ENCODE measurements at places on chromosomes 7 and 10.

- peak; percentile 92 for DNase-seq
Observed at GRCh38 chr10:100986952-100987684, at the start of the genes MRPL43 and TWNK. TSS of gene MRPL43 (minus strand) at chr10:100987497. CDS start at chr10:100987443, 54 bp downstream. TSS of gene TWNK (plus strand) at chr10:100987543. CDS start at chr10:100988211, 668 bp downstream.

GRCh38 chr7:142314281-142314680 lies 56.4 kb upstream of the PRSS58 start:
- DNase-seq, result peak; percentile 53

DNA sequence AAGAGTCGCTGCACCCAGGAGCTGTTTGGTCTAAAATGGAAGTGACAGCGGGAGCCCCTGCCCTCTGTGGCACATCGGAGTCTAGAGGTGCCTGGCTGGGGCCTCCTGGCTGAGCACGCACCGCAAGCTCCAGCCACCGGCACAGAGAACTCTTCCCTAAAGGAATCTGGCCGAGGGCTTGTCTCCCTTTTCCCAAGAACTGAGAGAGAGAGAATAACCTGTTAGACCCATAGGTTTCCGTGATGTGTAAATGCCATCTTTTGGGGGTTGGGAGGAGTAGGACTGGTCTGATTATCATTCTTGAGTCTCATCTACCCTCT lies 47.3 kb downstream of the PROSER2 start:
- DNase-seq, result no peak

- no peak for DNase-seq
Observed at GRCh38 chr10:67760272-67760671, 64.3 kb upstream of the CTNNA3 start.

GRCh38 chr7:147774461-147774860 lies 816.1 kb upstream of the C7orf33 start:
- DNase-seq, result no peak

- no peak for DNase-seq
Observed at GRCh38 chr7:22629056-22629455, 97.9 kb upstream of the IL6 start.

GRCh38 chr7:148084138-148084537 lies 506.4 kb upstream of the C7orf33 start:
- peak; percentile 54 for DNase-seq

GRCh38 chr10:9451211-9451773 lies 1396.8 kb downstream of the GATA3 start:
- DNase-seq, result no peak

GRCh38 chr10:663831-664251 lies 25.6 kb downstream of the DIP2C start:
- DNase-seq, result no peak

GRCh38 chr7:74233655-74234285 lies 20.4 kb downstream of the RFC2 start:
- DNase-seq, result no peak

- no peak for DNase-seq
Observed at GRCh38 chr7:2131800-2132199, 100.9 kb downstream of the MAD1L1 start.

DNA sequence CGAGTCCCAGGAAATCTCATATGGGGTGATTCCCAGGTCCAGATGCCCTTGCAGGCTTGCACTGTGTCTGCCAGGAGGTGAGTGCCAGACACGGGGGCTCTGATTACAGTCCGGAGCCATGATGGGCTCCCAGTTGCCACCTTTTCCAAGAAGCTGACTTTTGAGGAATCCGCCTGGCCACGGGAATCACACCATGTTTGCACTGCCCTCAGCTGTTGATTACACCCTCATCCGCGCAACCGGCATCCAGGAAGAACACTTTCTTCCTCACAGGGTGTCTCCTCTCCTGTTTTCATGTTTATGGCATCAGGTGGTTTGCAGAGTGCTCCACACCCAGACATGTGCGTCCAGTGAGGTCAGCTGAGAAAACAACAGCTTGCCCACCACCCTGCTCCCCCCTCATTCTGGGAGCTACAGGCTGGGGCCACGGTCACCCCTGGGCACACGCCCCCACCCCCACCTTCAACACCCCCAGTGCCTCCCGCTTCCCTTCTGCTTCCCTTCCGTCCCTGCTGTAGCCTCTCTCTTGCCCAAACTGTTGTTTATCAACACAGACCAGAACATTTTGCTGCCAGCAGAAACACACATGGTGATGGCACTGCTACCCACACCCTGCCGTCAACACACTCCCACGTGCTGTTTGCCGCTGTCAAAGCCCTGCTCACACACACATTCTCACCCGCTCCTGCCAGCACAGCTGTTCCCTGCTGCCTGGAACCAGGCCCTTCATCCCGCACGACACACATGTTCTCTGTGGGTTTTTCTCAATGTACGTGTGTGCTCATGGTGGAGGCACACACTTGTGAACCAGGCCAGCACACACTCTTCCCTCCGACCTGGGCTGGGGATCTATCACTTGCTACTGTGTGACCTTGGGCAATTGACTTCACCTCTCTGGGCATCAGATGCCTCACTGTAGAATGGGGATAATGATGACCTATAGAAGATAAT lies 35.8 kb downstream of the DDIT4 start:
- peak; percentile 62 for DNase-seq

GRCh38 chr10:67284589-67284988 lies 358.8 kb downstream of the LRRTM3 start:
- no peak for DNase-seq

- DNase-seq, result no peak
Observed at GRCh38 chr7:39464350-39465054, 101.7 kb upstream of the YAE1 start.

DNA sequence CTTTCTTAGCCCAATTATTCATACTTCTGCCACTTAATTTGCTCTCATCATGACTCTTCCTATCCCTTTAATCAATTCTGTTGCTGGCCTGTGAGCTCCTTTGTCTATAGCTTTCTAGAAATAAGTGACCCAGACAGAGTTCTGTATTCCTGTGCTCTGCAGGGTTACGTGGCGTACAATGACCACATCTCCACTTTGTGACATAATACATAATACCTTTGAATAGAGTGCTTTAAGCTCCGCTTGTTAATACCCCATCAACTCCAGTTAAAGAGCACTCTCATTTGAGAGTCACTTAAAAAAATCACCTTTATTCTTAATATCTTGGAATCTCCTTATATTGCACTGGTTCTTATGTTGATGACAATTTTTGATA lies 619.0 kb downstream of the PARD3 start:
- no peak for DNase-seq

- DNase-seq, result peak; percentile 35
Observed at GRCh38 chr10:78806681-78807221, 262.0 kb upstream of the ZMIZ1 start.

- DNase-seq, result no peak
Observed at GRCh38 chr7:41156268-41156667, 546.6 kb downstream of the INHBA start.

- no peak for DNase-seq
Observed at GRCh38 chr10:112678581-112678980, 231.6 kb downstream of the VTI1A start.

- DNase-seq, result no peak
Observed at GRCh38 chr10:120607710-120608703, 151.0 kb downstream of the PLPP4 start.

- DNase-seq, result peak; percentile 62
Observed at GRCh38 chr7:88111140-88111743, 108.6 kb downstream of the SRI start.

- DNase-seq, result no peak
Observed at GRCh38 chr10:103893817-103894216, 24.2 kb downstream of the STN1 start.

DNA sequence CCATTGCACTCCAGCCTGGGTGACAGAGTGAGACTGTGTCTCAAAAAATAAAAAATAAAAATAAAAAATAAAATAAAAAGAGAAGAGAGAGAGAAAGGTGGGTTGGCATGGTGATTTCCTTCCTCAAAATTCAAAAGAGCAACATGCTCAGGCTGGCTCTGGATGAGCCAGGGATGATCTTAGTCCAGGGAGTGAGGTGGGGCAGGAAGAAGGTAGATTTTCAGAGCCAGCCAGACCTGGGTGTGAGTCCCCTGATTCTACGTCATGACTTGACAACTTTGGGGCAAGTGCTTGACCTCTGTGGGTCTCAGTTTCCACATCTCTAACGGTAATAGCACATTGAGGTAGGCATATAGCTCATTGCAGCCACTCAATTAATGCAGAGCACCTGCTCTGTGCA lies 109.4 kb upstream of the CTBP2 start:
- DNase-seq, result no peak

GRCh38 chr10:20616056-20616671 lies 280.9 kb downstream of the NEBL start:
- no peak for DNase-seq

DNA sequence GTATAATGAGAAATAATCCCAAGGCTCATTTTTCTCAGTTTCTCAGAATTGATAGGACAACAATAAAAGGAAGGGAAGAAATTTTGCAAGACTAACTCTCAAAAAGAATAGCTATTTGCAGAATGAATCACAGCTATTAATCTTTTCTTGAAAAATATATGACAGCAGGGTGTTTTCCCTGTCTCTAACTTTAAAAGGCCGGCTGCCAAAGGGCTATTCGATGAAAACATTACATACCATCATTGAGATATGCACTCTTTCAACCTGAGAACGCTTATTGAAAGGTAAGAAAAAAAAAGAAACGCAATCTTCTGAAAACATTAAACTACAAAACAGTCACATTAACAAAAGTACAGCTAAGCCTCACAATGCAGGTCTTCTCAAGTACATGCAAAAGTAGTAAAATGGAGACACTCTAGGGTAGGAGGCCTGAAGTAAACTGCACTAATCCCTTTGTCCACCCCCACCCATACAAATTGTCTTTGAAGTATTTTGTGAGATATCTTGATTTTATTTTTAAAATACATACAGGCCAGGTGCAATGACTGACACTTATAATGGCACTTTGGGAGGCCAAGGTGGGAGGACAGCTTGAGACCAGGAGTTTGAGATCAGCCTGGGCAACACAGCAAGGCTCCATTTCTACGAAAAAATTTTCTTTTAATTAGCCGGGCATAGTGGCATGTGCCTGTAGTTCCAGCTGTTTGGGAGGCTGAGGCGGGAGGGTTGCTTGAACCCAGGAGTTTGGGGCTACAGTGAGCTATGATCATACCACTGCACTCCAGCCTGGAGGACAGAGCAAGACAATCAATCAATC lies 83.0 kb downstream of the PARD3 start:
- no peak for DNase-seq

DNA sequence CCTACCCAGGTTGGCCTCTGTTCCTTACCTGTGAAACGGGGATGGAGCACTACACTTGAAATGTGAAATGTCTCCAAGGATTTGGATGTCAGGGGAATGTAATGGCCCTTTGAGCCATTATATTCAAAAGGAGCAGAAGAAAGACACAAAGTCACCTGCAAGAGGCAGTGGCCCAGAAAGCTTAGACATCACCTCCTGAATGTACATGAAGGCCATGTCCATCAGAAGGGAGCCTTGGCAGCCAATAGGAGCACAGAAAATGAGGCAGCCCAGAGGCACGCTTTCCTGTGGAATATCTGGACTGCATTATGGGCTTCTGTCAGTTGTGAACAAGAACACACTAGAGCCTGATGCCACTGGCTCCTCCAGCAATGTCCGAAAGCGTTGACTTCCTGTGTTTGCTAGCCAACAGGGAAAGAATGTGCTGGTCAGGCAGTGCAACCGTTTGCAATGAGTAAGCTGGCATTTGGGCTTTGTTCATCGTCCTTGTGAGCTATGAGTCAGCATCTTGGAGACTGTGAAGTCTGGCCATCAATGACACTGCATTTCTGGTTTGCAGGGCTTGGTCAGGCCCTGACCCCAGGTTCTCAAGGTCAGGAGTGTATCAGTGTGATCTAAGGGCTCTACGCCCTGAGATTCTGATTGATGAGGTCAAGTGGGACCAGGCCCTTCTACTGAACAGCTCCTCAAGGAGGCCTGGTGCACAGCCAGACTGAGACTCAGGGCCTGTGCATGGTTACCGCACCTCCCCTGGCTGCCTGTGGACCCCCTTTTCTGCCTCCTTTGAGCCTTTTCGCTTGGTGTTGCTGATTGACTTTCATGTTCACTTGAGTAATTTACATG lies 222.4 kb downstream of the RPS24 start:
- DNase-seq, result peak; percentile 97

DNA sequence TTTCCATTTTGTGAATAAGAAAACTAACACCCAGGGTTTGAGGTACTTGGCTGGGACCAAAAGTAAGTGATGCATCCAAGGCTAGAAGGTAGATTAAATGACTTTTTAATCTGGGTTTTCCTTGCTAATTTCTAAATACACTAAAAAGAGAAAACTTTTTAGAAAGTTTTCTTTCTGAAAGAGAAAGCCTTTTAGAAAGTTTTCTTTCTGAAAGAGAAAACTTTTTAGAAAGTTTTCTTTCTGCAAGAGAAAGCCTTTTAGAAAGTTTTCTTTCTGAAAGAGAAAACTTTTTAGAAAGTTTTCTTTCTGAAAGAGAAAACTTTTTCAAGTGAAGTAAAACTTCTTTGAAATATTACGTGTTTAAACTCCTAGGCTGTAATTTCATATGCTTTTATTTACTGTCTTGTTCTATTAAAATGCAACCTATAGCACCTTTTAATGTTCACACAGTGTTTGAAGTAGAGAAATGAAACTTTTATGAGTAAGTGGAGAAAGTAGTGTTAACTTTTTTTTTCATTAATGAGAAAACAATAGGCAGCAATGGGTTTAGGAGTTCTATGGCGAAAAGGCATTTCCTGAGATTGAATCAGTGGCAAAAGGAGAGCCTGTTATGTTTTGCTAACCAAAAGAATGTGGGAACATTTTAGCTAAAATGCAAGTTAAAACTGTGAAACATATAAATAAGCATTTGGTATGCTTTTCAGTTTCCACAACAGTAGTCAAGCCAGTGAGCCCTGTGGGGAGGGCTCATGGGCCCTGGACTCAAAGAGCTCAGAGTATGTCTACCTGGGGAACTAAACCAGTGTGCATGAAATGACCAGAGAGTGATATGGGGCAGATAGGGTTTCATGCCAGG lies 103.7 kb downstream of the RBM20 start:
- DNase-seq, result no peak

DNA sequence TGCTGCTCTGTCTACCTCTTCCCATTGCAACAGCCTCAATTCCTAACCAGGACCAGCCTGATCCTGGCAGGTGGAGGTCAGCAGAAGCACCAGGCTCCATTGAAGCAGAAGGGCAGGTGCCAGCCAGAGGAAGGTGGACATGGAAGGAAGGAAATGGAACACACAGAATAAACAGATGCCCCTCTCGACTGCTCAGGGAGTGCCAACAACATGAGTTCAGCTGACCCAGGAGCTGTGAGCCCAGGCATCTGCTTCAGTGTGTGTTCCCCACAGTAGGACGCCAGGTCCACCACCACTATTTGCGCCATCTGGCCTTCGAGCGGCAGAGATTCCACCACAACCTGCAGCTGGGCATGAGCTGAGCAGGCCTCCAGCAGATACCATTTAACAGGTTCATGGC lies 56.7 kb downstream of the GPAM start:
- no peak for DNase-seq

DNA sequence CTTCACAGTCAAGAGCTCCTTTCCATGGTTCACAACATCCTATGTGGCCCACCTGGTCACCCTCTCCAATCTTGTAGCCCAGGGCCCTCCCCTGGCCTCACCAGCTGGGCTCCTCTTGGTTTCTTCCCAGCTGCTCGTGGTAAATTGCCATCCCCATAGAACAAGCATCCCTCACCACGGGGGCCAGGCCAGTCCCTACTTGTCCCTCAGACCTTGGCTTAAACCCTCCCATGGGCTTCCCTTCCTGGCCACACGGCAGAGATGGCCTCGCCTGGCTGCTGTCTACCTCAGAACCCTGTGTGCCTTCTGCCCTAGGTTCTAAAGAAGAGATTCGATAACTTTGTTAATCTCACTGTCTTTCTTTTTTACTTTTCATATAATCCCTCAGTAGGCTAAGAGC lies 153.3 kb upstream of the TCERG1L start:
- no peak for DNase-seq

Measured in suppressor macrophage treated with lipopolysaccharide for 1 hour (primary cell).